ENCODE measurements at places on chromosomes 5 and 9. TPM values are rescaled to one million over a fixed set of nuclear protein-coding genes. Genes with fewer than 3 reads are reported as not detected.

DNA sequence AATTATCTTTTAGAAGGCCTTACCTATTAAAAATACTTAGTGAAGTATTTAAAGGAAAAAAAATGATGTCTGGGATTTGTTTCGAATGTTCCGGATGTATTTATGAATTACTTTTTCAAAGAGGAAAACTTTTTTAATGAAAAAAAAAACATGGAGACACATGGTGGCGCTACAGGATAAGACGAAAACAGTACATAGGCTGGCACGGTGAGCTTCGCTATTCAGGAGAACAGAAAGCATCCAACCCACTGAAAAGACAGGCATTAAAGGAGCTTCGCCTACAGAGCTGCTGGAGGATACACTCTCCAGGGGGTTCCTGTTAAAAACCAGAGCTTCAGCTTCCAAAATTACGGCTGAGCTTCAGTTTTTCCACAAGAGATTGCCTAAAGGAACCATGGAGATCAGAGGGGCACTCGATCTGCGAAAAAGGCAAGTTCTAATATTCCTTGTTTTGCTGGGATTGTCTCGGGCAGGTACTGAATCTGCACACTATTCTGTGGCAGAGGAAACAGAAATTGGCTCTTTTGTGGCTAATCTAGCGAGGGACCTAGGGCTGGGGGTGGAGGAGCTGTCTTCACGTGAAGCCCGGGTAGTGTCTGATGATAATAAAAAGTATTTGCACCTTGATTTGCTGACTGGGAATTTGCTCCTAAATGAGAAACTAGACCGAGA is at the start of gene PCDHB14:
Gene PCDHB14 (plus strand): TSS at position 232 of the 672 bp plus-strand sequence. CDS start 163 bp downstream, at position 395.
- no peaks in the 10 kb centered on the region for H3K27me3 ChIP-seq
- no peaks in the 10 kb centered on the region for H3K4me1 ChIP-seq
- no peak within 1 kb of the TSS for H3K27ac ChIP-seq
- H3K36me3 ChIP-seq: peaks cover 3% of the 10 kb centered on the region
- DNase-seq: no peak

- no peaks in the 10 kb centered on the region for H3K27me3 ChIP-seq
- no peaks in the 10 kb centered on the region for H3K4me1 ChIP-seq
- H3K27ac ChIP-seq: no peak overlapping the region
- DNase-seq: no peak
- no peak overlapping the region for H3K4me3 ChIP-seq
- H3K36me3 ChIP-seq: no peaks in the 10 kb centered on the region
Observed at GRCh38 chr9:98412101-98412842, 156.8 kb upstream of the TBC1D2 start.

MZB1 gene
- 1.8 TPM for polyA plus RNA-seq

ANKRD18A gene
- not detected for polyA plus RNA-seq

DMGDH gene
- polyA plus RNA-seq: 0.64 TPM

DNA sequence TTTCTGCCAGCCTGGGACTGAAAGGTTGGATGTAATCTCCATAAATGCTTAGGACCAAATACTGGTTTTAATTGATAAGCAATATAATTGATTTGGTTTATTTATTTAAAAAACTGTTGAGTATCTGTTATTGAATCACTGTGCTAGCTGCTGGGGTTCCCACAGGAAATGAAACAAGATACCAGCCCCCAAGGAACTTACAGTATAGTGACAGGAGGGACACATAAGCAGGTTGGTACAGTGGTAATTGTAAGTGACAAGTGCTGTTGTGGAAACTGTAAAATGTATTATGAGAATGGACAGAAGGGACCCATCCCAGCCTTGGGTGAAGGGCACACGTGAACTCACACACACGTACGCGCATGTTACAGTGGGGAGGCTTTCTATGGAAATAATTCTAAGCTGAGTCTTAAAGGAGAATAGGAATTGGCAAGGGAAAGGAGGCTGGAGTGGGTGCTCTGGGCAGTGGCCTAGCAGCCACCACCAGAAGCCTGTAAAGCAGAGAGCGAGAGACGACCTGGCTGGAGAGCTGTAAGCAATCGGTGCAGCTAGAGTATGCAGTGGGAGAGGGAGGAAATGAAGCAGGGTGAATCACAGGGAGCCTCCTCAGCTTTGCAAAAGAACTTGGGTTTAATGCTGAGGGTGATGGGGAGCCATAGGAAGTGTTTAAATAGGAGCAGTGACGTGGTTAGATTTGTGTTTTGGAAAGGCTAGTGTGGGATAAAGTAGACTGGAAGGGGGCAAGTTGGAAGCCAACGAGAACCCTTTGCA is 39.3 kb downstream of the GLRA1 start:
- no peaks in the 10 kb centered on the region for H3K27me3 ChIP-seq
- H3K36me3 ChIP-seq: no peaks in the 10 kb centered on the region
- no peaks in the 10 kb centered on the region for H3K4me1 ChIP-seq

DNA sequence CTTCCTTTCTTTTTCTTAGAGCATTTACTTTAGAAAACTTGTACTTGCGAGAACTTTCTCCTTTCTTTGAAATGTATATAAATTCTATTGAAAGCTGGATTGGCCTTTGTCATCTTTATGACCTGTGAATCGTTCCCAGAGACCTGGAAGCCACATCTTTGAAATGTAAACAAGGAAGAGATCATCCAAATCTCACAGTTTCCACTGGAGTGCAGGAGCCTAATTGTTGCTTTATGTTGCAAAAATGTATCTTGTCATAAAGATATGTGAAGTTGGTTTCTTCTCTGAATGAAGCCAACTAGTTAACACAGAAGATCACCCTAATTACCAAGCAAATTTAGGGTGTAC is 1101.8 kb downstream of the TAF11L14 start:
- H3K27ac ChIP-seq: no peak overlapping the region
- H3K27me3 ChIP-seq: no peaks in the 10 kb centered on the region
- DNase-seq: no peak
- H3K4me3 ChIP-seq: no peak overlapping the region

ADCY2 gene
- 0.56 TPM for polyA plus RNA-seq

GRCh38 chr9:86286278-86286677 is 3.9 kb upstream of the ISCA1 start:
- no peaks in the 10 kb centered on the region for H3K27me3 ChIP-seq
- no peak overlapping the region for H3K27ac ChIP-seq
- H3K4me1 ChIP-seq: no peaks in the 10 kb centered on the region
- no peak for DNase-seq

DAPK1 gene
- 6.5 TPM for polyA plus RNA-seq

DNA sequence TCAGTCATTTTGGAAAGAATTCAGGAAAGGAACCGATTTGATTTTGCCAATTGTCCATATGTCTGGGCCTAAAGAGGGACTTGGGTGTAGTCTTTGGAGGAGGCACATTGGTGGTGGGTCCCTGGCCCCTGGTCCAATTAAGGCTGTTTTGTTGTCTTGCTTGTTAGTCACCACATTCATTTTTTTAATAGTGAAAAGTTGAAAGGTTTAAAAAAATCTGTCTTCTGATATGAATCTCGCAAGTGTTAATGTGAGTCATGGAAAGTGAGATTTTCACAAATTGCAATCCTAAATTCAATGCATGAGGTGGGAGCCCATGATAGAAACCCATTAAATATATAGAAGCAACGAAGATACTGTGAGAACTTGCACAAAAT is 165.9 kb upstream of the OTULINL start:
- no peak for DNase-seq
- no peaks in the 10 kb centered on the region for H3K27me3 ChIP-seq
- H3K4me1 ChIP-seq: no peaks in the 10 kb centered on the region
- no peak overlapping the region for H3K4me3 ChIP-seq
- H3K36me3 ChIP-seq: peaks cover 4% of the 10 kb centered on the region
- H3K27ac ChIP-seq: no peak overlapping the region

DNA sequence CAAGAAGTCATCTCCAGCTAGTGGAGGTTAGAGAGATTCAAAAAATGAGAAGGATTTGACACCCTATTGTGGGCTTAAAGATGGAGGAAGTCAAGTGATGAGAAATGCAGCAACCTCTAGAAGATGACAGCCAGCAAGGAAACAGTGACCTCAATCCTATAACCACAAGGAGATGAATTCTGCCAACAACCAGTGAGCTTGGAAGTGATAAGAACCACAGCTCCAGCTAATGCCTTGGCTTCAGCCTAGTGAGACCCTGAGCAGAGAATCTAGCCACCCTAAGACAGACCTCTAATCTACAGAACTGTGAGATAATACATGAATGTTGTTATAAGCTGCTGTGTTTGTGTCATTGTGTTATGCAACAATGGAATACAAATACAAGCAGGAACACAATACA is 262.4 kb downstream of the GRIA1 start:
- no peaks in the 10 kb centered on the region for H3K27me3 ChIP-seq
- DNase-seq: no peak
- H3K4me1 ChIP-seq: no peaks in the 10 kb centered on the region
- H3K27ac ChIP-seq: no peak overlapping the region
- H3K36me3 ChIP-seq: no peaks in the 10 kb centered on the region

GRCh38 chr9:78292716-78293497 is 4.0 kb upstream of the PSAT1 start:
- H3K27me3 ChIP-seq: no peaks in the 10 kb centered on the region
- no peaks in the 10 kb centered on the region for H3K4me1 ChIP-seq
- no peak for DNase-seq
- no peak overlapping the region for H3K27ac ChIP-seq
- no peaks in the 10 kb centered on the region for H3K36me3 ChIP-seq

SLC36A3 gene
- not detected for polyA plus RNA-seq

CEP78 gene
- 3.8 TPM for polyA plus RNA-seq

- no peaks in the 10 kb centered on the region for H3K4me1 ChIP-seq
- no peak overlapping the region for H3K4me3 ChIP-seq
- H3K36me3 ChIP-seq: no peaks in the 10 kb centered on the region
- no peak for DNase-seq
- H3K27me3 ChIP-seq: no peaks in the 10 kb centered on the region
Observed at GRCh38 chr5:168216989-168217388, 74.5 kb upstream of the WWC1 start.

GRCh38 chr5:148909040-148909439 is 82.6 kb downstream of the ADRB2 start:
- no peak for DNase-seq
- H3K36me3 ChIP-seq: no peaks in the 10 kb centered on the region
- H3K4me3 ChIP-seq: no peak overlapping the region

ENC1 gene
- polyA plus RNA-seq: 2.1 TPM

DNA sequence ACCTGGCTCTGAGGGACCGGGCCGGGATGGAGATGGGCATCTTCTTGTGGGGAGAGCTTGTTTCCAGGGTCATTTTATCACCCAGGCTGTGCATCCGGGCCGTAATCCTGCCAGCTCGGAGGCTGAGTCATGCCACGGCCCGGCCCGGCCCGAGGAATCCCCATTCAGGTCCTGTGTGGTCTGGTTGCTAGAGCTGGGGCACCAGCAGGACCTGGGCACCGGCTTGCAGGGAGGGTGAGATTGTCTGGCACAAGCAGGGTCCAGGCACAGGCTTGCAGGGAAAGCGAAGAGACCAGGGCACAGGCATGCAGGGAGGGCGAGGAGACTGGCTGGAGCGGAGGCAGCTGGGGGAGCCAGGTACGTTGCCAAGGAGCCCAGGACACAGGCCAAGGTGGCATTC is 106.8 kb downstream of the RXRA start:
- H3K27me3 ChIP-seq: no peaks in the 10 kb centered on the region
- DNase-seq: peak; percentile 89
- no peak overlapping the region for H3K4me3 ChIP-seq
- no peaks in the 10 kb centered on the region for H3K36me3 ChIP-seq

DNA sequence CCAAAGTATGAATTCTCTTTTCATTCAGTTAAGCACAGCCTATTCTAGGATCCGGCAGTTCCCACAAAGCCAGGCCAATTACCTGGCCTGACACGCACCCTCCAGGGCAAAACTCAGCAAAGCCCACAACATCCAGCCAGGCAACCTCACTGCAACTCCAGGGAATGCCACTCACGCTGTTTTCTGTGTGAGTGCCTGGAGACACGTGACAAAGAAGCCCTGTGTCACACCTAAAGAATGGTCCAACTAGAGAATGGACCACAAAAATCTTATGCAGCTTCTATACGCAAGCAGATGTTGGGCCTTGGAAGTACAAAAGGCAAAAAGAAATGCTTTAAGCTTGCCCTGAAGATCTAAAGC is 20.2 kb downstream of the RETREG1 start:
- no peaks in the 10 kb centered on the region for H3K36me3 ChIP-seq
- no peak overlapping the region for H3K4me3 ChIP-seq
- no peak for DNase-seq
- H3K4me1 ChIP-seq: no peaks in the 10 kb centered on the region

PCDHB7 gene
- polyA plus RNA-seq: 5.5 TPM

GRCh38 chr5:125659316-125660023 is 763.7 kb upstream of the GRAMD2B start:
- no peaks in the 10 kb centered on the region for H3K4me1 ChIP-seq
- no peaks in the 10 kb centered on the region for H3K36me3 ChIP-seq

- no peak overlapping the region for H3K4me3 ChIP-seq
- H3K27ac ChIP-seq: no peak overlapping the region
- no peak for DNase-seq
- no peaks in the 10 kb centered on the region for H3K4me1 ChIP-seq
Observed at GRCh38 chr5:53029608-53030007, 40.5 kb downstream of the ITGA2 start.

DNA sequence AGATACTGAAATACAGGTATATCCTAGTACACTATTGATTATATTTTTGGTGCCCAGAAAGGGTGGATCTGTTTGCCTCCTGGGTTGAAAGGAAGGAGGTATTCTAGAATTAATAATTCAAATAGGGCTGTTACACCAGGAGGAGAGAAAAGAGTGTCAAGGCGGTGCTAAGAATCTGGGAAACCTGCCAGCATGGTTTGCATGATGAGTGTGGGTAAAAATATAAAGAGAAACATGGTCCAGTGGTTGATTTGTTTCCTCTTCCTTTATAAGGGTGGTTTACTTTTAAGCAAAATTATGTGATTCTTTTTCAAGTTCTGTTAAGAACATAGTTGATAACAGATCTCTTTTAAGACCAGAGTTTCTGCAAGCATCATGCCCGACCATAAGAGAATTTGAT is 69.4 kb upstream of the NFIB start:
- H3K27ac ChIP-seq: no peak overlapping the region
- H3K36me3 ChIP-seq: no peaks in the 10 kb centered on the region
- H3K4me3 ChIP-seq: no peak overlapping the region
- no peaks in the 10 kb centered on the region for H3K27me3 ChIP-seq
- H3K4me1 ChIP-seq: no peaks in the 10 kb centered on the region

- H3K4me3 ChIP-seq: no peak overlapping the region
- no peak for DNase-seq
- H3K27me3 ChIP-seq: no peaks in the 10 kb centered on the region
- no peaks in the 10 kb centered on the region for H3K4me1 ChIP-seq
- H3K36me3 ChIP-seq: no peaks in the 10 kb centered on the region
Observed at GRCh38 chr5:73031839-73032238, 76.0 kb downstream of the FCHO2 start.

TNC gene
- polyA plus RNA-seq: 8.5 TPM

- H3K4me1 ChIP-seq: no peaks in the 10 kb centered on the region
- peak; percentile 82 for DNase-seq
- H3K27ac ChIP-seq: no peak overlapping the region
- peak overlapping the region; percentile 34 for H3K4me3 ChIP-seq
Observed at GRCh38 chr9:121652021-121652837, 795 bp downstream of the DAB2IP start.

SOWAHA gene
- 0.41 TPM for polyA plus RNA-seq

CCDC152 gene
- polyA plus RNA-seq: 1.6 TPM

DNA sequence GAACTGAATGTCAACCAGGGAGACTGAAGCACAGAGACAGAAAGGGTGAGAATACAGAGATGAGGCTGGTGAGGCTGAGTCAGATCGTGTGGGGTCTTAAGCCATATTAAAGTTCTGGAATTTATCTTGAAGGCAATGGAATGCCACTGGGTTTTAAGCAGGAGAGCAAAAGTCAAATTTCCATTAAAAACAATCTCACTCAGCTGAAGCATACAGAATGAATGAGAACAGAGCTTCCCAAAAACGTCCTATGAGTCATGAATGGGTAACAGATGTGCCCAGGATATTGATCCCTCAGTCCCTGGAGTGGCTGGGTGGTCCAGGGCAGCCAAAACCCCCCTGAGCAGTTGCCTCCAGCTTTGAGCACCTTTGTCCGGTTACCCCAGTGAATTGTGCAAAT is 44.9 kb downstream of the PFDN1 start:
- H3K27me3 ChIP-seq: no peaks in the 10 kb centered on the region
- H3K36me3 ChIP-seq: no peaks in the 10 kb centered on the region
- H3K27ac ChIP-seq: no peak overlapping the region
